NCI-H774 (cell line): ENCODE measurements at places on chromosomes 5 and 9.

GRCh38 chr5:73826301-73827105, 200.5 kb downstream of the ARHGEF28 start:
- DNase-seq: no peak

DNA sequence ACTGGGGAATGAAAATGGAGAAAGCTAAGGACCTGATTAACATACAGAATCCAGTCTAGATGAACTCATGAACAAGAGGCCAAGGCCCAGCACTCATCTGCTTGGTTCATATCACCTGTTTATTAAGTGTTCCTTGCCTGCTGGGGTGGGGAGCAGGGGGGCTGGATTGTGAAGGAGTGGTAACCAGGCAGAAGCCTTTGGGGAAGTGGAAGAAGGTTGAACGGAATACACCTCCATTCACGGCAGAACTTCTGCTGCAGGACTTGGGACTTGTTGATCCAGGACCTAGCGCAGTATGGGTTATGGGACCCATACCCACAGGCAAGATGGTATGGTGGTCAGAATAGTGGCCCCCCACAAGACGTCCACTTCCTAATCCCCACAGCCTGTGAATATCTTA, 8.8 kb upstream of the SEPTIN8 start:
- DNase-seq: no peak

- no peak for DNase-seq
Observed at GRCh38 chr9:98521141-98521540, 187.6 kb downstream of the GABBR2 start.

- DNase-seq: no peak
Observed at GRCh38 chr9:90995516-90995915, 193.9 kb downstream of the SYK start.

DNA sequence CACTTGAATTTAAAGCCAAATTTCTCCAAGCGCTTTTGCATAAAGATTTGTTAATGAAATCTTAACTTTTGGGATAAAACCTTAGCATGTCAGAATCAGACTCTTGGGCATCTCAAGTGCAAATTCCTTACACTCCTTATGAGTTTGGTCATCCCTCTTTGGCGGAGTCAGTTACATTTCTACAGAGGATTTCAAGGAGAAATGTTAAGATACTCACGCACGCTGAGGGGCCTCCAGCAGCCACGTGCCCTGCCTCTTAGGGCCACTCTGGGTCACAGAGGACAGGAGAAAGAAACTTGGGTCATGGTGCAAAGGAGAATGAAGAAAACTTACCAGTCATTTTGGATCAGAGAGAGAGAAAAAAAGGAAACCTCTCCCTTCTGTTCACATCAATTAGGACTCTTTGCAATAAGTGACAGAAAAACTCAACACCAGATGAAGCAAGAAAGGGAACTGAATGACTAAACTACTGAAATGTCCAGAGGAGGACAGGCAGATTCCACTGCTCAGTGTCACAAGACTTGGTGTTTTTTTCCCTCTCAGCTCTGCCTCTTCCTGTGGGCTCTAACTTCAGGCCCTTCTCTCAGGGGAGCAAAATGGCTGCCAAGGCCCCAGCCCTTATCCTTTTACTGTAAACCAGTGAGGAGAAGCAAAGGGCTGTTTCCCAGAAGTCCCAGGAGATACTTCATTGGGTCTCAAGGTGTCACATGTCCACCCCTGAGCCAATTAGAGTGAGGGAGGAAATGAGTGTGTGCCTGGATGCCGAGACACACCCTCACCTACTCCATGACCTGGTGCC, 63.3 kb upstream of the NFIL3 start:
- no peak for DNase-seq

- no peak for DNase-seq
Observed at GRCh38 chr5:98923966-98924365, 4.8 kb downstream of the CHD1 start.

DNA sequence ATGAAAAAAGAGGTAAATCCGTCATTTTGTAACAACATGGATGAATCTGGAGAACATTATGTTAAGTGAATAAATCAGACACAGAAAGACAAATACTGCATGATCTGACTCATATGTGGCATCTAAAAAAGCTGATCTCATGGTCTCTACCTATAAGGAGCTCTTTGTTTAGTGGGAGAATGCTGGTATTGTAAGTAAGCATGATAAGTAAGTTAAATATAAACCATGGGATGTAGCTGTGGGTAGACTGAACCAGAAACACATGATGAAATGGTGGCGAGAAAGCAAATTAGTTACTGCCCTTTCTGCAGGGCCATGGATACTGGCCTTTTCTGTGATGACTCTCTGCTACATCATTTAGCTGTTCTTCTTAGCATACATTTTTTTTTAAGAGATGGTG, 66.4 kb upstream of the RUSC2 start:
- no peak for DNase-seq

DNA sequence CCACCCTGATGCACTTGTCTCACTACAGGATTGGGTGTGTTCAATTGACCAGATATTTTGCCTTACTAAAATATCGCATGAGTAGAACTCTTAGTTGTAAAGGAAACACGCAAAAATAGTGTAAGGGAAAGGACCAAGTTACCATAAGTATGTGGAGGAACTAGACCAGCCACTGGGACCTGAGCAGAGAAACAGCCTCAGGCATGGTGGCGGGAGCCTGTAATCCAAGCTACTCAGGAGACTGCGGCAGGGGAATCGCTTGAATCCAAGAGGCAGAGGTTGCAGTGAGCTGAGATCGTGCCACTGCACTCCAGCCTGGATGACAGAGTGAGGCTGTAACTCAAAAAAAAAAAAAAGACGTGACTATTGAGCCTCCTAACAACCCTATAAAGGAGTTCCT, 117.9 kb upstream of the SPATA31C2 start:
- DNase-seq: no peak

DNA sequence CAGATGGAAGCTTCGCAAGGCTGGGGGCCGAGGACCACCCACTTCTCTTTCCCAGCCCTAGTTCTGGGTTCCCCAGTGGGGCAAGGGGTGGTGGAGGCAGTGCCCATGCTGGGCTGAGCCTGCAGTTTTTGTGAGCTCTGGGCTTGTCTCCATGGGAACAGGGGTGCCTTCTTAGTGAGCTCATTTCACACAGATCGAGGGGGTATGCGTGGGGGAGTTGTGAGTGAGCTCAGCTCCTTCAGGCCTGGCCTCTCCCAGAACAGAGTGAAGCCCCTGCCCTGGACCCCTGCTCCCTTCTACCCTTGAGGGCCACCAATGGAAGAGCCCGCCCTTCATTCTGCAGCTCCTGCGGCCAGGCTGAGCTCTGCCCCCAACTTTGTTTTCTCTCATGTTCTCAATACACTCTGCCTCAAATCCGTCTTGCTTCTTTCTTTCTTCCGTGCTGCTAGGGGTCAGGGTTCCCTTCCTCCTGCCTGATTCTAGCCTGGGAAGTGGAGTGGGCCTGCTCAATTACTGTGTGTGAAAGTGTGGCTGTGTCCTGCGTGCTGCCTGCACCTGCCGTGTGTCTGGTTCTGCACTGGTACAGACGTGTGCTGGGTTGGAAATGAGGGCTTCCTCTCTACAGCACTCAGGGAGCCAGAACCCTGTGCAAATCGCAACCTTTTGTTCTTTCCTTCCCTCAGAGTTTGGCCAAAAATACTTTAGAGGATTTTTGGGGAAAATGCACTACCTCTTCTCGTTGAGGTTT, 9.0 kb upstream of the MYOZ3 start:
- DNase-seq: no peak
